ENCODE measurements at places on chromosomes 7 and 10. TPM values are rescaled to one million over a fixed set of nuclear protein-coding genes. Genes with fewer than 3 reads are reported as not detected.

Gene KCNMA1
- total RNA-seq = 29.1 TPM

Gene ECHDC3
- total RNA-seq = 3.3 TPM

Gene GALNT17
- total RNA-seq = 17.3 TPM

Gene HECTD2
- total RNA-seq = 18.2 TPM

Gene TUBGCP2
- total RNA-seq = 85.0 TPM

Gene GJD4
- total RNA-seq = not detected

Gene GIMAP6
- total RNA-seq = 7.0 TPM

Gene TMEM176A
- total RNA-seq = 250 TPM

Gene CRYGN
- not detected for total RNA-seq

Gene SLC13A4
- not detected for total RNA-seq

Gene CHCHD1
- 9.9 TPM for total RNA-seq

Gene PRRT4
- total RNA-seq = not detected

Gene DNAJB6
- 64.4 TPM for total RNA-seq

Gene SVIL
- 30.3 TPM for total RNA-seq

Gene ACSM6
- total RNA-seq = not detected

Gene ABLIM1
- 145 TPM for total RNA-seq

Gene OR9A2
- total RNA-seq = not detected

Gene MYO1G
- total RNA-seq = 4.0 TPM

Gene AIFM2
- total RNA-seq = 22.3 TPM

Gene PRSS37
- not detected for total RNA-seq

Gene AHCYL2
- total RNA-seq = 73.5 TPM

Gene GPC2
- total RNA-seq = 6.7 TPM

Gene MYO3A
- total RNA-seq = 0.13 TPM

Gene CALY
- total RNA-seq = 1.5 TPM

Gene KBTBD2
- 43.7 TPM for total RNA-seq

All from Peyer's patch (tissue), 4 donors.